ENCODE measurements at places on chromosomes 4 and X.

GRCh38 chr4:70958681-70959080, 34.8 kb upstream of the DCK start:
- no peak for DNase-seq

GRCh38 chrX:43590150-43590549, 65.9 kb upstream of the MAOA start:
- DNase-seq = no peak

DNA sequence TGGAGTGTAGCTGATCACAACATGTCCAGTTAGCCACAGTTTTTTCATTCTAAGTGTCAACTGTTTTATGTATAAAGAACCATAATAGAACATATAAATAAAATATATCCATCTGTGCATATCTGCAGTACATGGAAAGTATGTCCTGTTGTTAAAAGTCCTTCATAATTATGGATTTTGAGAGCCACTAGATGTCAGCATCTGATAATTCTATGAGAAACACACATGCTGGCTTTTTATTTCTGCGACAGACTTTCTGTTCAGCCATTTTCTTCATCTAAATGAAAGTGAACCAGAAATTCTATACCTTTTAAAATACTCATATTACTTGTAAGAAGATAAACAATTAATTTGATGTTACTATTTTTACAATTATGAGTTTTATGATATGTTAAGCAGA, 251.5 kb downstream of the GPM6A start:
- peak; percentile 64 for DNase-seq

DNA sequence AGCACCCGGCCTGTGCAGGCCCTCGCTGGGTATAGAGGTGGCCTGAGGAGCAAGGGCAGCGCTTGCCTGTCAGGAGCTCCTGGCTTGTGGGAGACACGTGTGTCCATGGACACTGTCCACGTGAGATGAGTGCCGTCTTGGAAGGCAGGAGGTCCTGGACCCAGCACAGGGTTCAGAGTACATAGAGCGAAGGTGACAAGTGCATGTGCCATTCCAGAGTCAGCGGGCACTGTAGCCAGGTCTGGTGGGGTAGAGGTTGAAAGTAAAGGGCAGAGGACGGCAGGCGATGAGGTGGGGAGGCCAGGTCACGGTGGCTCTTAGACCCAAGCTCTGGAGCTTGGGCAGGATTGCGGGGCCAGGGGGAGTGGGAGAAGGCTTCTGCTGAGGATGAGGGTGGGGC, 28.4 kb upstream of the TADA2B start:
- DNase-seq = no peak

GRCh38 chrX:9710332-9710731, 55.3 kb downstream of the GPR143 start:
- DNase-seq = no peak

- no peak for DNase-seq
Observed at GRCh38 chrX:87805829-87806490, 288.4 kb downstream of the KLHL4 start.

DNA sequence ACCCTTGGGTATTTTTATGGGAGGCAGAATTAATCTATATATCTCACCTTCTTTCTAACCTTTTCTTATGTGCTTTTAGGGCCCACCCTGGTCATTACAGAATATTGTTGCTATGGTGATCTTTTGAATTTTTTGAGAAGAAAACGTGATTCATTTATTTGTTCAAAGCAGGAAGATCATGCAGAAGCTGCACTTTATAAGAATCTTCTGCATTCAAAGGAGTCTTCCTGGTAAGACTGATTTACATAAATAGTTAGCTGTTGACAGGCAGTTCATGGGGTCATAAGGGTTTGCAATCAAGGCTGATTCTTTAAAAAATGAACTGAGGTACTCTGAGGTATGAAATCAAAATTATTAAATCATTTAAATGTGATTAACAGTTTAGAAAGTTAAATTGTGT, 71.5 kb downstream of the KIT start:
- no peak for DNase-seq

DNA sequence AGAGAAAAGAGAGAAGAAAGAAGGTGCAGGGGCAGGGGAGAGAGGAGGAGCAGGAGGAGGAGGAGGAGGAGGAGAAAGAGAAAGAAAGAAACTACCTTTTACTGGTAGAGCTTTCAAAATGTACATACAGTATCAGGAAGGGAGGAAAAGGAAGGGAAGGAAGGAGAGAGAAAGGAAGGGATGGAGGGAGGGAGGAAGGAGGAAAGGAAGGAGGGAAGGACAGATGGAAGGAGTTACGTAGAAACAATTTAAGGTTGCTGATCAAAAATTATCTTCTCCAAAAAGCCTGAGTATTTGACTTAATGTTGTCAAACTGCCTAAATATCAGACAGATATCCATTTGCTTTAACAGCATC, 13.4 kb downstream of the TBC1D9 start:
- DNase-seq = no peak

- no peak for DNase-seq
Observed at GRCh38 chrX:12360986-12361598, 222.8 kb downstream of the FRMPD4 start.

- DNase-seq = peak; percentile 30
Observed at GRCh38 chrX:112642349-112642748, 37.4 kb downstream of the LHFPL1 start.

DNA sequence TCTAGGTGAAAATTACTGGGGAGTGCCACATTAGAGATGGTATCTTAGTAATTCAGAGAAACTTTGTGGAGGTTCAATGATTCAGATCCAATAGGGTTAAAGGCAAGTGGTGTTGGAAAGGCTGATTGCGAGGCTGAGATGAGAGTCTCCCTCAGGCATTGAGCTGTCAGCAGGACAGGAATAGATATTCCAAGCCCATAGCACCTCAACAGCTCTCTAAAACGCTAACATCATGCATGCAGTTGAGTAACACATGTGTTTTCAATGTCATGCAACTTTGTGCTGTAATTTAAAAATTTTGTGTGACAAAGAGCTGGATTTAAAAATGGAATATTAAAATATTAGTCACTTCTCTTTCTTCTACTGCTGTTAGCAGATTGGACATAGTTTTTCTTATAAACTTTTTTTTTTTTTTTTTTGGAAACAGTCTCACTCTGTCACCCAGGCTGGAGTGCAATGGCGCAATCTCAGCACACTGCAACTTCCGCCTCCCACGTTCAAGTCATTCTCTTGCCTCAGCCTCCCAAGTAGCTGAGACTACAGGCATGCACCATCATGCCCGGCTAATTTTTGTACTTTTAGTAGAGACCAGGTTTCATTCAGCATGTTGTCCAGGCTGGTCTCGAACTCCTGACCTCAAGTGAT, 173.5 kb upstream of the C1QTNF7 start:
- no peak for DNase-seq

- DNase-seq = no peak
Observed at GRCh38 chr4:2835978-2836377, 7.7 kb upstream of the ADD1 start.

DNA sequence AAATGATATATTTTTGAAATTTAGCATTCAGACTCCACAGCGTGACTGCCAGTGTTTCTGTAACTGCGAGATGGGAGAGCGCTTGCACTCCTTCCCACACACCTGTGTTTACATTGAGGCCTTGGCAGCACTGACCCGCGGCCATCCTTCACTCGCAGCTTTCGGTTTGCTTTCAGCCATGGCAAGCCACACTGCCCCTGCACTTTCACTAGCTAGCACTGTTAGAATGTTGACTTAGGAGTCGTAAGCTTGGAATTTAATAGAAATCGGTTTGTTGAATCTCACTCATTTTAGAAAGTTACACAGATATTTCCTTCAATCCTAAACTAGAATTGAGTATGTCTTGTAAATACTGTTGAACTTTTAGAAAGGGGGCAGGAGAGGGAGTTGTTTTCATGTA, 136.2 kb downstream of the CFAP299 start:
- DNase-seq = no peak

DNA sequence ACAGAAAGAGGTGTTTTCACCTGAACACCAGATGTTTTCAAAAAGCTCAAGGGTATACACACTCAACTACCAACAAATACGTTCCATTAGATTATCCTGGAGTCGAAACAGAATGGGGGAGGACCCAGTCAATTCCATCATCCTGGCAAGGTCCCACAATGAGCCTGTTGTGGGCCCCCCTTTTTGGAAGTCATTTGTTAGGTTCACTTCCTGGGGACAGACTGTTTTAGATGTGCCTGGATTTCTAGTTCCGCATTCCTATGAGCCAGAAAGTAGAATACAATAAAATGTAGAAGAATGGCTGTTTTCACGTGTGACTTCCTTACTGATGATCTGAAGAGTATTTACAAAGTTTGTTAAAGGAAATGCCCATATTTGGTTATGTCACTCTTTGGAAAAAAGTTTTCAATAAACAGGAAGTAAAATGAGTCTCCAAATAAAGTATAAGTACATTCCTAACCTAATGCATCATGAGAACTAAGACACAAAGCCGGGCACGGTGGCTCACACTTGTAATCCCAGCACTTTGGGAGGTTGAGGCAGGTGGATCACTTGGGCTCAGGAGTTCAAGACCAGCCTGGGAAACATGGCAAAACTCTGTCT, 192.5 kb downstream of the MAML3 start:
- no peak for DNase-seq

DNA sequence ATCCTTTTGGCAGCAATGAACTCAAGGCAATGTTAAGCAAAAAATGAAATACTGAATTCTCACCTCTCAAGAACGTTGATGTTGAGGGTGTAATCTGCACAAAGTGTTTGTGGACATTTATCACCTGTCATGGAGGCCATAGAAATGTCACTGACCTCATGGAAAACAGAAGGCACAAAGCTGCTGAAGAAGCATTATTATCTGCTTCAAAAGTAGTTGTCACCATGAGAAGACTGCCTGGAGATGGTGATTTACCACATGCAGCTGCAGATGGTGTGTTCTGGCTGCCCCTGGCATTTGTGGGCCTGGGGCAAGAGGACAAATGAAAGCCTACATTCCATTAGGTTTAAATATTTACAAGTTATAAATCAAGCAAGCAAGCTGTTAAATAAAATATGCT, 116.8 kb upstream of the RPS6KA3 start:
- DNase-seq = no peak

DNA sequence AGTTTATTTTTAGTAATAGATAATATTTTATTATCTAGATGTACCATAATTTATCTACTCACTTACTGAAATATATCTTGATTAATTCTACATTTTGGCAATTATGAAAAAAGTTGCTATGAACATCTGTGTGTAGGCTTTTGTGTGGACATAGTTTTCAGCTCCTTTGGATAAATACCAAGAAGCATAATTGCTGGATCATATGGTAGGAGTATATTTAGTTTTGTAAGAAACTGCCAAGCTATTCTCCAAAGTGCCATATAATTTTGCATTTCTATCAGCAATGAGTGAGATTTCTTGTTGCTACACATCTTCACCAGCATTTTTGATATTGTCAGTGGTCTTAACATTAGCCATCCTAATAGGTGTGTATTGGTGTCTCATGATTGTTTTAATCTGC, 882.6 kb upstream of the GRIA3 start:
- no peak for DNase-seq

DNA sequence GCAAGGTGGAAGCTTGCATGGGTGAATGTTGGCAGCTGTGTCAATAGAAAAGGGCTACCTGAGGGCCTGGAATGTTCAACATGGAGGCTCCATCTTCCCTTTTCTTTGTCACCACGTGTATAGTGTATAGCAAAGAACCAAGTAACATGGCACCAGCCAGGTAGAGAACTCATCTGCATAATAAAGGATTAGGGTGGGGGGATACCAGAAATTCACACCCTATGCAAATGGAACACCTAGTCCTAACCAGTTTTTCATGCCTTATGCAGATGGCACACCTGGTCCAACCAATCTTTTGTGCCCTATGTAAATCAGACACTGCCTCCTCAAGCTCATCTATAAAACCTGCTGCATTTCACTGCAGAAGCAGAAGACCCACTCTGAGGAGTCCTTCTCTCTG, 169.6 kb upstream of the GLRA2 start:
- DNase-seq = no peak

- no peak for DNase-seq
Observed at GRCh38 chr4:6749340-6750171, 33.0 kb upstream of the KIAA0232 start.

DNA sequence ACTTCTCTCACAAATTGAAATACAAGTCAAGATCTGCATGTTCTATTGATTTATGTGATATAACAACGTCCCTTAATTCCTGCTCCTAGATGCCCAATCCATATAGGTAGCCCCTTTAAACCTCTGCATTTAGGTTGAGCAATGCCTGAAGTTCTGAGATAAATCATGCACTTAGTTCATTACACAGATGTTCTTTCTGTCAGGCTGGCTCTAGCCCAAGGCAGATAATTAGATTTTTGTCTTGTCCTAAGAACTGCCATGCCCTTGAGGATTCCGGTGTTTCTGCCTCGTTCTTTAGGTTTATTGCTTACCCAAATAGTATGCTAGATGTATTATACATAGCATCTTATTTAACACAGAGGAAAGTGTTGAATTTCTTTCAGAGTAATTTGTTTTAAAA, 143.1 kb downstream of the TRAM1L1 start:
- no peak for DNase-seq

DNA sequence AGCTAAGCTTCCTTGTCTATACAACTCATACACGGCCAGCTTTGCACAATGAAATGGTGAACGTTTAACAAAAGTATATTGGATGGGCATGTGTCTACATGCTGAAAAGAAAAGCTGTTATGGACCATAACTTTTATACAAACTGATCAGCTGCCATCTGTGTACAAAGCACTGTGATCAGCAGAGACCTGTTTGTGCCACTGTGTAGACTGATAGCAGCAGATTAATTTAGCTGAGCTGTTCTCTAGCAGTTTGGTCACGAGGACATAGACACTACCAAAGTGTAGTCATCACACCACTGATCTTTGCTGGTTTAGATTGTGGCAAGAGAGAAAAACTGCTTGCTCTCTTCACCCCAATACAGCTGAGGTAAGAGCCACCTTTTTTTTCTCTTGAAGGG, 124.5 kb downstream of the RAPGEF2 start:
- peak; percentile 26 for DNase-seq

DNA sequence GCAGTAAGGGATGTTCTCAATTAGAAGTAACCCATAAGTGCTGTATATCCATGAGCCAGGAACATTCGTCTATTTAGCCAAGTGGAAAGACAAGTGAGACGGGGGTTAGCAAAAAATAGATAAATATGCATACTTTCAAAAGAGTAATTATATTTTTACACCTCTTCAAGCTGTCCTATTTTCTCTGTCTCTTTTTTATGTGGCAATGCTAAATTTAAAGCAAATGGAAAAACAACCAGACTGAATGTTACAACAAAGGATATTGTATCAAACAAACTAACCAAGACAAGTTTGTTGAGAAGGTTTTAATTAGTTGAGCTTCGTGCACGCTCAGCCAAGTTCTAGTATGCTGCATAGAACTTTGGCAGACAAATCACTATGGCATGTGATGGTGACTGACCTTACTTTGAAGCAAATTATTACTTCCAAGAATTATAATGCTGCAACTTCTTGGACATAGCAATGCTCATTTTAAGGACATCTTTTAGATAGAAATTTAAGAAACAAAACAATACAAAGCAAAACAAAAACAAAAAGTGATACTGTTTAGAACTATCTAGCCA, 61.4 kb upstream of the TMEM150C start:
- no peak for DNase-seq
